Cardiac fibroblast (primary cell): ENCODE measurements at places on chromosomes 4 and X.

- DNase-seq = no peak
Measured at GRCh38 chrX:55714161-55714560, 3.4 kb upstream of the RRAGB start.

- DNase-seq = no peak
Measured at GRCh38 chr4:108334031-108334430, 165.3 kb upstream of the LEF1 start.

DNA sequence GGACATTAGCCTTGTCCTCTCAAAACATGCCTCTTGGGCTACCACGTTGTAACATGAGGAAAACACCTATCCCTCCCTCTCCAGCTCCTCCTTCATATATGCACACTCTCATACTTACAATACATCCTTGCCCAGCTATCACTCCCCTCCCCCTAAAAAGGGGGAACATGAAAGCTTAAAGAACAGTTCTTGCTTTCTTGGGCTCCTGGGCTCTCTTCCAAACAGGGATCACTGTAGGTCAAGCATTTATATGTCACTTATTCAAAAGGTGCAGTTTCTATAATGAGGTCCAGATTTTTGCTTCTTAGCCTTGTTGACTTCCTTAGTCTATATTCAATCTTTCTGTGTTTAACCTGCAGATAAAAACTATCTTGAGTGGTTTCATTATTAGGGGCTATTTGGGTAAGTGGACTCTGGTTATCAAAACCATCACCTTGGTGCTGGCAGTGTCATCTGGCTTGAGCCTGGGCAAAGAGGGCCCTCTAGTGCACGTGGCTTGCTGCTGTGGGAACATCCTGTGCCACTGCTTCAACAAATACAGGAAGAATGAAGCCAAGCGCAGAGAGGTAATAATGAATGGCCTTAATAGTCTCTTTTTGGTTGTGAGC is 119.4 kb downstream of the AKAP4 start:
- DNase-seq = peak; percentile 41

- DNase-seq = no peak
Measured at GRCh38 chr4:7307394-7308099, 115.2 kb downstream of the SORCS2 start.

DNA sequence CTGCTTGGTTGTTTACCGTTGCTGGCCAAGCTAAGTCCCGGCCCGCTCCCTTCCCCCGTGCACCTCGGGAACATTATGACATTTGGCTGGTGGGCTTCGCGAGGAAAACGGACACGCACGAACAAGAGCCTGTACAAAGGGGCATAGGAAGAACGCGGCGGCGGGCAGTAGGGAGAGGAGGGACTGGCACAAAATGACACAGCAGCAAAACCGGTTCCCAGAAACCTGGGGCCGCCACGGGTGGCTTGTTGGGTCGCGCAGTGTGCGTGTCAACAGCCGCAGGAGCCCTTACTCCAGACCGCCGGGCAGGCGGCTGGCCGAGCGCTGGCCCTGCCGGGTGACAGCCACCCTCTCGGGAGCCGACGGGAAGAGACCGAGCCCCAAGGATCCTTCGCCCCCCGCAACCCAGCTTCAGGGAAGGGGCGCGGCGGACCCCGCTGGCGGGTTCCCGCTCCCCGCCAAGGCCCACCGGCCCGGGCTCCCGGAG is 1.6 kb upstream of the LIN54 start:
- no peak for DNase-seq

- DNase-seq = no peak
Measured at GRCh38 chr4:182705389-182705788, 211.8 kb downstream of the DCTD start.

DNA sequence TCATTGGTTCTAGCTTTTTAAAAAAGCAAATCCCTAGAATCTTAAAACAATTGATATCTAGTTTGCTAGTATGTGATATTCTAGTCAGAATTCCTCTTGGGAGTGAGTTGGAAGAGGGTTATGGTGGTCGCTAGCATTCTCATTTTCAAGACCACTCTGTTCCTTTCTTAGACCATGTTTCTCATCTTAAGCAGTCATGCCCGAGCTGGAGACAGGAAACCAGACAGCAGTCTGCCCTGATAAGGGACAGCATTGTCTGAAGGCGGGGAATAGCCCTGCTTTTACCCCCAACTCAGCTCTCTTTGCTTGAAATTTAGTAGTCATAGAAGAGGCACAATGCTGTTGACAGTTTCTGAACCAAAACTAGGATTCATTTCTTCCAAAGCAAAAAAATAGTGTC is 5.2 kb downstream of the KLF3 start:
- DNase-seq = peak; percentile 41

GRCh38 chr4:71729856-71730255 is 54.0 kb downstream of the GC start:
- DNase-seq = no peak

DNA sequence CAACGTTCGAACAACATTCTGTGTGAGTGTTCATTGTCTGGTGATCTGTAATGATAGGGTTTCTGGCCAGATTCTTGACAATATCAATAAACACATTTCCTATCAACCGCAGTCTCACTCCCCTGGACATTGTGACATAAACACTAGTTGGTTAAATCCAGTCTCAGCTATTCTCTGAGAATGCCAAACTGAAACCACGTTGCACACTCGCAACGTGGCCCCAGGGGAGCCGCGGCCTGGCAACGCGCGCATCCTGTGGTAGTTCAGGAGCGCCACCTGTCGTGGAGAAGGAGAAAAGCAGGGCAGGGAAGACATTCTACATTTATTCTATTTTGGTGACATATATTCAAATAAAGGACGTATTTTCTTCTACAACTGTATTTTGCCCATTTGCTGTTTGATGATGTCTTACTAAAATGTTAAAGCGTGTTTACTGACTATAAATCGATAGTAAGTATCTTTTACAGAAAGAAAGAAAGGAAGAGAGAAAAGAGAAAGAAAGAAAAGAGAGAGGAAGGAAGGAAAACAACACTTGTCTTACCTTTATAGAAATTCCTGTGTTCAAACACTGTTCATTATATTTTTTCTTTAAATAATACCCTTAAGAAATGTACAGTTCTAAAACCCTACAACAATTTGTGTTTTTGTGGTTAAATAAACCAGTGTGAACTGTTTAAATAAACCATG is 738.3 kb upstream of the FRG1 start:
- peak; percentile 85 for DNase-seq

GRCh38 chr4:37735578-37735977 is 49.4 kb upstream of the RELL1 start:
- DNase-seq = no peak

- DNase-seq = no peak
Measured at GRCh38 chr4:15495621-15496020, 25.9 kb downstream of the CC2D2A start.

- DNase-seq = peak; percentile 60
Measured at GRCh38 chrX:118655561-118656246, 71.7 kb upstream of the IL13RA1 start.

DNA sequence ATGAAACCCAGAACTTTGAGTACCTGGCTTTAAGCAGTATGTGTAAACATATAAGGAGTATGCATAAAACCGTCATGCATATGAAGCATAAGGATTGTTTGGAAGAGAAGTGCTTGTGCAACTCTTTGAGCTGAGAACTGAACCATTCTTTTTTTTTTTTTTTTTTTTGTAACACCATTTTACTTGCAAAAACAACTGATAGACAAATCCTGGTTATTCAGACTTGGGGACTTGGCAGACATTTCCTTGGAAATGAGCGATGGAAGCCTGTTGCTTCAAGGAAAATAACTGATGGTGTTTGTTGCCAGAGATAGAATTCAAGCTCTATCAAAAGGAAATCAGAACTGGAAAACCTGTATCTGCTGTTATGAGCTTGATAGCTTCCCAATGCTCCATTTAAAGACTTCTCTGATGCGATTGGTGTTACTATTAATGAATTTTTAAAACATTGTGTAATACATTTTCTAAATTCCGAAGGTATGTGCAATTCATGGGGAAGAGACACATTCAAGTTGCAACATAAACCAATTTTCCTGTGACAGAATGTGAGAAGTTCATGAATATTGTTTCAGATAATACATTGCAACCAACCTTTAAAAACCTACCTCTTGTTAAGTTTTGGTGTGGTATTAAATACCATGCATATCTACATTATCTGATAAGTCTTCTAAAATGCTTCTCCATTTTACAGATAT is 47.0 kb upstream of the FAT1 start:
- DNase-seq = peak; percentile 79

- no peak for DNase-seq
Measured at GRCh38 chrX:68940601-68941000, 111.8 kb downstream of the EFNB1 start.

DNA sequence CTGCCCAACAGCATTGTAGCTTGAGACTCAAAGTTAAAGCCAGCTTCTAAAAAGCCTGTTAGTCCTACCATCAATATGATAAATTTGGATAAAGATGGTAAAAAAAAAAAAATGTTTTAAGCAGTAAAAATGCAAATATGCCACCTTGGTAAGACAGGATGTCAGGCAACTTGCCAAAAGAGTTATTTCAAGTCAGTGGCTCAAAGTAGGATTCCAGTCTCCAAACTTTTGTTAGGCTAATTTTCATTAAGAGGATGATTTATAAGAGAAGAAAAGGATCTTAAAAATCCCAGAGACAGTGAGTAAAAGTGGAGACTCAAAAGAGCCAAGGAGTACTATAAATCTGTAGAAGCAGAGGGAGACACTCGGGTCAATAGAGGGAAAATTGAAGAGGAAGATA is 47.5 kb downstream of the GASK1B start:
- no peak for DNase-seq

DNA sequence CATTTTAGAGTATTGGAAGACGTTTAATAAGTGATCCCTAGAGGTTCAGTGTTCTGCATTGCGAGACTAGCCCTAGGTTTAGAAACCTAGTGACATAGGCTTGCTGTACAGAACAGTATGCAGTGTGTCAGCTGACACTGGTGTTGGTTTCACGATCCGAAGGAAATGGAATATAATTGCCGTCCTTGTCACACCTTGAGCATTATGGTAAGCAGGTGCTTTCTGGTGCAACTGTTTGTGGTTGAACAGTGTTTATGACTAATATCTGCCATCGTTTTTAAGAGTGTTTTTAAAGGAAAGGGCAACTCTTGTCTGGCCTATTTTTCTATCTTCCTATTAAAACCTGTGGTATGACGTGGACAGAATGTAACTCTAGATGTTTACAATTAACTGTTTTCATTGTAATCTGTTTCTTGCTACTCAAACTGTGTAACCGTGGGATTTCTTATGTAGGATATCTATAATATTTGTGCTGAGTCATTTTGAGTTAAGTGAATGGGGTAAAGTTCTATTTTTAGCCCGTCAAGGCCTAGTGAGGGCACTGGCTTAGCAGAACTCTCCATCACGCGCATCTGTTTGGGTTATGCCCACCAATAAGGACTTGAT is 53.8 kb upstream of the TBC1D14 start:
- DNase-seq = peak; percentile 66

DNA sequence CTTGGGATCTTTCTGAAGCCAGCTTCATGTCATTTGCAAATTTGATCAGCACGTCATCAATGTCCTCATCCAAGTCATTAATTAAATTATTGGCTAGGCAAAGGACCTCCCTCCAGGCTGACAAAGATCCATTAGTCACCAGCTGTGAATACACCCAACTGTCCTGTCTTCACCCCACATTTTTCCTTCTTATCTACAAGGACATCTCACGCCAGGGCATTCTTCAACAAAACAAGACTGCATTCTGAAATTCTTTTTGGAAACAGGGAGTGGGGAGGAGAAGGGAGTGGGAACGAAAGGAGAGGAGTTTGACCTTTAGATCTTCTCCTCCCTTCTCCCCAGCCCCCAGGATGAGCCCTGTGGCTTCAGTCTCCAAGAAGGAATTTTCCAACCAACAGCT is 32.7 kb downstream of the NLGN3 start:
- DNase-seq = peak; percentile 3

GRCh38 chrX:15908603-15909290 is 54.1 kb upstream of the AP1S2 start:
- peak; percentile 21 for DNase-seq

DNA sequence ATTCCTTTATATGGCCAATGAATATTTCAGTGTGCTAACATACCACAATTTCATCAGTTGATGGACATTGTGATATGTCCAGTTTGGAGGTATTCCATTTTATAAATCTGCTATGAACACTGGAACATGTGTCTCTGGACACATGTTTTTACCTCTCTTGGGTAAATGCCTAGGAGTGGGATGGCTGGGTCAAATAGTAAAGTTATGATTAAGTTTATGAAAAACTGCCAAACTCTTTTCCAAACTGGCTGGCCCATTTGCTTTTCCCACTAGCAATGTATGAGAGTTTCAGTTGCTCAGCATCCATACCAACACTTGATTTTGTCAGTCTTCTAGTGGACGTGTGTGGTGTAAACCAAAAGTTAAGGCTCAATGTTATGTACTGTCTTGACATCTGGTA is 40.5 kb downstream of the CEP44 start:
- peak; percentile 35 for DNase-seq

- peak; percentile 3 for DNase-seq
Measured at GRCh38 chr4:32560306-32560705, 1840.1 kb downstream of the PCDH7 start.

DNA sequence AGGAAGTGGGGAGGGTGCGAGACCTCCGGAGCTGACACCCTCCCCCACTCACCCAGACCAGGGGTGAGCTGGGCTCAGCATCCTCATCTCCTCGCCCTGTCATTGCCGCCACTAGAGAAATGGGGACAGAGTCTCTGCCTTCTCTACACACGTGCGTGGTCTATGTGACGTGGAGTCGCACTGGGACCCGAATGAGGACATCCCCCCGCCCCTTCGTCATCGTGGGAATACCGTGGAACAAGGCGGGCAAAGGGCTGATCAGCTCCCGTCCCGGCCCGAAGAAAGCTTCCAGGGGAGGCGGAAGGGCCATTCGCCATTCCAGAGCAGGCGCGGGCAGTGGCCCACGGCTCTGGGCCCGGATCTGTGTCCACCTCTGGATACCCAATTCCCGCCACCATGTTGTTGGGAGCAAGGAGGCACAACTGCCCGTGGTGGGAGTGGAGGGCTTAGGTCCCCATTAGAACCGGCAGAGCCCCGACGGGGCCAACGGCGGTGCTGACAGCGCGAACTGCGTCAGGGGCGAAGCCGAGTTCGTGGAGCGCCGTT is 12.0 kb downstream of the HMX1 start:
- no peak for DNase-seq

DNA sequence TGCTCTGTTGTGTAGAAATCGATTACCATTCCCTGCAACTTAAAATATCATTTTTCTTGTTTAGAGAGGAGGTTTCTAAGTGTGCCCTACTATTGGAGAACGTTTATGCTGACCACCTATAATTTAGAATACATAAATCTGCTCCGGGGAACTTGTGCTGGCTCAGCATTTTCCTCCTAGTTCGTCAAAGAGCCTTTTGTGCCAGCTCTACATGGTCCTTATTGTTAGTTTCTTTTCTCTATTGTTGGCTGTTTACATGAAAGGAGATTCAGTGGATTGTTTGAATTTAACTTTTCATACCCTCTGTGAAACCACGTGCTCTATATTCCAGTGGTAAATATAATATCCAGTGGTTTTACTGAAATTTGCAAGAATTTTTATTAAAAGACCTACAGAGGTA is 53.4 kb upstream of the ATP8A1 start:
- DNase-seq = no peak

- DNase-seq = peak; percentile 61
Measured at GRCh38 chr4:77240469-77241066, 83.6 kb downstream of the CCNG2 start.
